Activated naive CD4-positive, alpha-beta T cell treated with anti-CD3 and anti-CD28 coated beads, Interleukin-2, amount 50 U/mL, for 72 hours (primary cell): ENCODE measurements at places on chromosomes 5 and 9.
A peak's percentile ranks its signal among the peaks of the same experiment; 100 is the strongest.

DNA sequence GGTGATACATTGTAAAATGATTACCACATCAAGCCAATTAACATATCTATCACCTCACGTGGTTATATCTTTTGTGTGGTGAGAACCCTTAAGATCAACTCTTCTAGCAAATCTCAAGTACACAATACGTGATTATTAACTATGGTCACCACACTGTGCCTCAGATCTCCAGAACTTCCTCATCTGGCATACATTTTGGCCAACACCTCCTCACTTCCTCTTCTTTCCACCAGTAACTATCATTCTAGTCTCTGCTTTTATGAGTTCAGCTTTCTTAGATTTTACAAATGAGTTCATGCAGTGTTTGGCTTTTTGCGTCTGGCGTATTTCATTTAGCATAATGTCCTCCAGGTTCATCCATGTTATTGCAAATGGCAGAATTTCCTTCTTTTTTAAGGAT, 35.8 kb downstream of the PRKACG start:
- no peak for DNase-seq

- DNase-seq, result no peak
Observed at GRCh38 chr5:55364537-55365055, 56.8 kb downstream of the MTREX start.

GRCh38 chr9:78971540-78971939, 600.2 kb upstream of the TLE4 start:
- DNase-seq, result no peak

- DNase-seq, result no peak
Observed at GRCh38 chr5:174242573-174242972, 197.1 kb downstream of the NSG2 start.

GRCh38 chr5:54491326-54491725, 26.2 kb upstream of the SNX18 start:
- DNase-seq, result no peak

GRCh38 chr9:13717322-13718054, 438.0 kb upstream of the MPDZ start:
- no peak for DNase-seq

GRCh38 chr5:115064380-115064779, 105.3 kb downstream of the TRIM36 start:
- no peak for DNase-seq

GRCh38 chr5:125834438-125835115, 588.6 kb upstream of the GRAMD2B start:
- DNase-seq, result no peak

DNA sequence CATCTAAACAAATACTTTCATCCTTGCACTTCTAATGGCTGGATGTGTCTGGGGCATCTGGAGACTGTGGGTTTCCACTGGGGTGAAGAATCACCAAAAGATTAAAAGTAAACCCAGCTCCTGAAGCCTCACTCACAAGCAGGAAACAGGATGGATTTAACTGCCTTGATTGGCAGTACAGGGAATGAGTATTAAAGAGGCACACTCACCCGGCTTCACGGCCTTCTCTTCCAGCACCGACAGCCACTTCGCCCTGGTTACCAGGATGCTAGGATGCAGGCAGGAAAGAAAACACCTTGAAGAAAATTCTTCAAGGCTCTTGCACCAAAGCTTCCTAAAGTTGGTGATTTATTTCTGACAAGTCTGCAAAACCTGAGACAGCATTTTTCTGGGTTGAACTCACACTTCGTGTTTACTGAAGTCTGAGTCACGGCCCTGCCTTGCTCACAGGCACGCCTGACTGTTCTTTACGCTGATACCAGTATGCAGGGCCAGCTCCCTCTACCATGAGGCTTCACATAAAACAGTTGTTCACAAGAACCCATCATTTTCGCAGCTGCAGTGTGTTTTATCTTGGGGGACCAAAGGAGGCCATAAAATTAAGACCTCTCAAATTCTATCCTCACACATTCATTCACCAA, 56.5 kb upstream of the ZNF354A start:
- no peak for DNase-seq

DNA sequence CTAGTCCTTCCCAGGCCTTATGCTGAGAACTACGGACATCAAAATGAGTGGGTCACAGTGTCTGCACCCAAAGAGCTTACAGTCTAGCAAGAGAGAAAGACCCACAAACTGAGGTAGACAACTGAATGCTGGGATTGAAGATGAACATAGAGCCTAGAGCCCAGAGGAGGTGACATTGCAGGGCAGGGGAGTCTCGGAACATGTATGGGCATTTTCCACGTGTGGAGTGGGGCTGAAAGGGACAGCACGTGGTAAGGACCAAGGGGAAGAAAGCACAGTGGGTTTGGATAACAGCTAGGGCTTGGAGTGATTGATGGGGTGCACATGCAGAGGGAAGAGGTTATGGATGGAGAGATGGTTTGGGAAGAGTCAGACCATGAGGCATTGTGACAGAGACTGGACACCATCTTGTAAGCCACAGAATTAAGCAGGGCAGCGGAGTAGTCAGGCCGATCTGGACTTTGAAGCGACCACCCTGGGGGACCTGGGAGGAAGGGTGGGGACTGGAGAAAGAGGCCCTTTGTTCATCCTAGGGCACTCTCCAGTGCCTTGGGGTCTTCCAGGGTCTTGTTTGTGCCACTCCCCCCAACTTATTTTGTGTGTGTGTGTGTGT, 47.5 kb upstream of the SH3PXD2B start:
- no peak for DNase-seq

- peak; percentile 69 for DNase-seq
Observed at GRCh38 chr9:35071814-35072460, 488 bp downstream of the VCP start.

DNA sequence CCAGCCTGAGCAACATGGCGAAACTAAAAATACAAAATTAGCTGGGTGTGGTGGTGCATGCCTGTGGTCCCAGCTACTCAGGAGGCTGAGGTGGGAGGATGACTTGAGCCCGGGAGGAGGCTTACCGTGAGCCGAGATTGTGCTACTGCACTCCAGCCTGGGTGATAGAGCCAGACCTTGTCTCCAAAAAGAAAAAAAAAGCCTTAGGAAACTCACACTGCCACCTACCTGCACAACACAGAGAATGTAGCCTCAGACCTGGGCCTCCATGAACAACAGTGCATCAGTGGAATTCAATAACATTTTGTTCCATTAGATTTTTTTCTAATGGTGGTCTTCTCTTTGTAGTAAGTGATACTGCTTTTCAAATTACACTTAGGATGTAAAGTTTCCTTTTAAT, 63.8 kb upstream of the RARS1 start:
- no peak for DNase-seq

- DNase-seq, result no peak
Observed at GRCh38 chr5:8633259-8633658, 764.3 kb downstream of the MTRR start.

- DNase-seq, result no peak
Observed at GRCh38 chr9:21047281-21047691, 15.8 kb upstream of the HACD4 start.

- no peak for DNase-seq
Observed at GRCh38 chr5:123007182-123007581, 29.3 kb downstream of the PPIC start.

- no peak for DNase-seq
Observed at GRCh38 chr9:112315331-112316257, 17.8 kb downstream of the PTBP3 start.

DNA sequence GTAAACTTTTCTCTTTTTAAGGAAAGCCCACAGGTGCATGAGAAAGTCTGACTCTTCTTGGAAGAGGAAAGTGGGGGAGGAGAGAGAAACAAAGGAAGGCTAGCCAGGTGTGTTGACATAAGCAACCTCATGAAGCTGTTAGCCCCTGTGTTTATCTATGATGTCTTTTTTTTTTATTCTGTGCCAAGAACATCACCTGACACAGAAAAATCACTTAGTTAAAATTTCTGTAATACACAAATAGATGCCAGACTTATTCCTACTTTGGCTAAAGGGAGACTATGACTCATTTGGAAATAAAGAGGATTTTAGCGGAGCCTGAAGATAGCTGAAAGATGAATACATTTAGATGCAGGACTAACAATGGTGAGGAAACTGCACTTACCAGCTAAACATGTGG, 58.3 kb downstream of the BAAT start:
- no peak for DNase-seq

- DNase-seq, result no peak
Observed at GRCh38 chr5:133681896-133682295, 69.6 kb upstream of the FSTL4 start.

DNA sequence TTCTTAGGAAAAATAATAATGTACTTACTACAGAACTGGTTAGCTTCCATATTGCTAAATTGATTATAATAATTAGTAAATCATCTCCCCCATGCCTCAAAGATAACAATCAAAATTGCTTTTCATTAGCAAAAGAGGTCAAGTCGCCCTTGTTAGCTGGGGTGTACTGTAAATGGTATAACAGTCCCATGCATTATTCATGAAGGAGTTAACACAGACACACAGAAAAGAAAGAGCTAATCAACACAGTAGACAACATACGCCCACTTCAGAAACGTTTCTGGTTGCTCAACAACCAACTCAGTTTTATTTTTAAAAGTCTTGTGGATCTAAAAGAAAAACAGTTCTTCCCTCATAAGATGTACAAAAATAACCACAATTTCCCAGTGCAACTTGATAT, 100.2 kb downstream of the MPDZ start:
- no peak for DNase-seq

- DNase-seq, result no peak
Observed at GRCh38 chr9:98909935-98910334, 33.8 kb upstream of the COL15A1 start.

DNA sequence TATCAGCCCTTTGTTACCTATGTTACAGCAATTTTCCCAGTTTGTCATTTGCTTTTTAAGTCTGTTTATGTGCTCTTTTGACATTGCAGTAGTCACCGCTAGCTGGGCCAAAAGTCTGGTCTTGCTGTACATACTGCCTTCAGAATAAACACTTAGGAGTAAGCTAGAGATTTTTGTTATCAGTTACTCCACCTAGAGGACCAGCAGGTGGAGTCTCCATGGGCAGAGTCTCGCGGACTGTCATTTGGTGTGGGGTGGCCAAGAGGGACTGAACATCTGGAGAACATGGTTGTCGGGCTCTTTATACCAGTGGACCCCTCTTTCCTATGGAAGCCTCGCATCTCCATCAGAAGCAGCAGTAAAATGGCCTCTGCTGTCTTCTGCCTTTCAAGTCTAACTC, 10.8 kb upstream of the MGAT1 start:
- DNase-seq, result peak; percentile 43

DNA sequence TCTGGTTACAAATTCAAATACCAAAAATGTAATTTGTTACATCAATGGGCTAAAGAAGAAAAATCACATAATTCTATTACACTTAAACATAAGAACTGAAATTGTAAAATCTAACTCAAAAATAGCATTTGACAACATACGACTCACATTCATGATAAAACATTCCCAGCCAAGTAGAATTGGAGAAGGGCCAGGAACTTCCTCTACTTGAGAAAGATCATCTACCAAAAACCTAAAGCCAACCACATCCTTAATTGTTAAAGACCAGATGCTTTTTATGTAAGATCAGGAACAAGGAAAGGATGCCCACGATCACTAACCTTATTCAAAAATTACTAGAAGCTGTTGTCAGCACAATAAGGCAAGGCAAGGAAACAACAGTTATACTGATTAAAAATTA, 1819.8 kb upstream of the C9orf72 start:
- no peak for DNase-seq

DNA sequence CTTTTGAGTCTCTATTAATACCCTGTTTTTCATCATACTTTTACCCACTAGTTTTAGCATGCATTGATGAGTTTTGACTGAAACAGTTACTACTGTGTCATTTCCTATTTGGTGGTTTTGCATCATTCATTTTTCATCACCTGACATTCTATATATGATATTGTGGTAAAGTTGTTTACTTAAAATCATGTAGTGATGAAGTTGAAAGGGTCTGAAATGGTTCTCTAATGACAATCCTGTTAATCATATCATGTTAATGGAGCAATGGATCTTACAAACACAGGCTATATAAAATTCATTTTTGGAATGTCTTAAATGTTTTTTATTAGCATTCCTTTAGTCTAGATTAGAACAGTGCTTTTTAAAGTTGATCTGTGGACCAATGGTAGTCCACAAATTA, 84.1 kb downstream of the ERBIN start:
- no peak for DNase-seq

DNA sequence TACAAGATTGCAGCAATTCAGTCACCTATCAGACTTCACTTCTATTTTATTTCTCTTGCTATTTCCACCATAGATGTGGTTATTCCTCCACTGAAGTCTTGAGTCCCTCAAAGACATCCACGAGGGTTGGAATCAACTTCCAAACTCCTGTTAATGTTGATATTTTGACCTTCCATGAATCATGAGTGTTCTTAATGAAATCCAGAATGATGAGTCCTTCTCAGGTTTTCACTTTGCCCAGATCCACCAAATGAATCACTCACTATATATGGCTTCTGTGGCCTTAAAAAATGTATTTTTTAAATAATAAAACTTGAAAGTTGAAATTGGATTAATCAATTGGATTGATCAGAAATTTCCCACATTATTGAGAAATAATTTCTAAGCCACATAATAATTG, 1821.0 kb downstream of the EFNA5 start:
- DNase-seq, result no peak

DNA sequence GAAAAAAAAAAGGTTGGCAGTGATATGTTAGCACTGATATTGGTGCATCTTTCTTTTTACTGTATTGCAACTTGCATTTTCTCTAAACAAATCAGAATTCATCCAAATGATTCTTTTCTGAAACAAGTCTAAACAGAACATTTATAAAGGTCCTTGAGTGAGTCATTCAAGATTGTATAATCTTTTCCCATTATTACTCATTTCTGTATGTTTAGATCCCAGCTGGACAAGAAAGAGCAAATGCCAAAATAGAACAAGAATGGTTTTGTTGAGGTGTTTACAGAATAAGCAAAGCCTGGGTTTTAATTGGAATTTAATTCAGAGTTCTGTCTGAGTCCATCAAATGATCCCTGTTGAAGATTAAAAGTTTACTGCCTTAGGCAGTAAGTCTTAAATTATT, 112.3 kb downstream of the VCAN start:
- no peak for DNase-seq

DNA sequence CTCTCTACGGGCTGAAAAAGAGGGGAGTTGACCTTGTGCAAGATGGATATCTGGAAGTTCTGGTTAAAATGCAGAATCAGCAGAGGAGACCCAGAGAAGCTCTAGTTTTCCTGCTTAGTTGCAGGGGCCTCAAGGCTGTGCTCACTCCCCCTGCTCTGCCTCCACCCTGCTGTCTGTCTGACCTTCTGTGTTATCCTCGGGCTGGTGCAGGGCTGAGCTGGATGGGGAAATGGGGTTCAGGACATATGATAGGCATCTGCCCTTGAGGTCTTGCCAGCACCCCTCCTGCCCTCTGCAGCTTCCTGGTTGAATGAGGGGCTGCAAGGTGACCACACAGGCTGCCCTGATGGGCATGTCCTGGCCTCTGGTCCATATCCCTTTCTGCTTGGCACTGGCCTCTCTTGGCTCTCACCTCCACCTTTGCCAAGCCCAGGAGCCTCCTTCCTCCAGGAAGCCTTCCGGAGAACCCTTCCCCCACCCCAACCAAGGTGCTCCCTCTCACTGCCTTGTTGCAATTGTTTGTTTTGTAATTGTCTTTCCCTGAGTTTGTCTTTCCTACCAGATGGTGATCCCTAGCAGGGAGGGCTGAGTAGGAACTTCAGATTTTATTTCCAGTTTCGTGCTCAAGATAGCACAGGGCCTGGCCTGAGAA, 1.3 kb downstream of the TMEM268 start:
- DNase-seq, result no peak

GRCh38 chr9:70111641-70112236, 68.1 kb downstream of the MAMDC2 start:
- no peak for DNase-seq
